ENCODE measurements at places on chromosomes 3 and 15.

DNA sequence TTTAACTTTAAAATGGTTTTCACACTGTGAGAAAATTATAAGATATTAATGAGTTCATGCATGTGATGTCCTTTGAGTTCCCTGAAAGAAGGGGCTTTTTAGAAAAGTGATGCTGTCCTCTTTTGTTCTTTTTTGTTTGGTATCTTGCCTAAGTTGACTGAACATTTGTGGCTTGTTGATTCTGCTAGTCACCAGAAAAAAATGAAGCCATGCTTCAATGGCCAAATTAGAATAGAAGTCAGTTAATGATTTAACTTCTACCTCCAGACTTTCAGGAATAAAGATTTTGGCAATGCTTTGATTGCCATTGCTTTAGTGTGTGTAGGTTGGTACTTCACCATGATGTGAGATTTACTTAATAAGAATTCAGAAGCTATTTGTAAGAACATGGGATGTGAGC is 260.6 kb upstream of the NECTIN3 start:
- DNase-seq = no peak

DNA sequence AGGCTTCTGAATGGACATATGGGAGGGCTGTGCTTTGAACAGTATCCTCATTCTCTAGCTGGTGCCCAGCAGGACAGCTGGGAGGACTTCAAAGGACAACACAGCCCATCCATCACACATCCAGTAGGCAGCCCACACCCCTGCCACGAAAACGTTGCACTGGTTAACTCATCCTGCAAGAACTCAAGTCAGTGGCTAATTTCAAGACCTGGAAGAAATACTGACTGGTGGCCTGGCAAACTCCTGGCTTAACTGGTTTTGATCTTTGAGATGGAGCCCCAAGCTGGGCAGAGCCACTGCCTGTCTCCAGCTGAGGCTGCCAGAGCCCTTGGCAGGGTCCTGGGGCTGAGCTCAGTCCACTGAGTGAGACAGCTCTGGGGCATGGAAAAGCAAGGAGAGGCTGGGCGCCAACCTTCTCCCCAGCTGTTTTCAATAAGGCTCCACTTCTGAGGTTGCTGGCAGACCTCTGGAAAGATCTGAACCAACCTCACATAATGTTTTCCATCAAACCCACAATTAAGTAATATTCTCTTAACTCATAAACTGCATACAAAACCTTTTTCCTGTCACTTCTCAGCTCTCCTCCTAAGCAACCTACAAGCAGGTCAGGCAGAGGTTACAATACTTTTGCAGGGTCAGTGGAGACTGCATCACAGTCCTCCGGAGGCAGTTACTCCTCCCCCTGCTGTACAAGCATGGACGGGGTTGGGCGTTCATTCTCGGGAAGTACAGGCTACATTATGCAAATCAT is 110.3 kb downstream of the MYLK start:
- no peak for DNase-seq

GRCh38 chr3:190322604-190323245 is 479 bp upstream of the CLDN1 start:
- no peak for DNase-seq

DNA sequence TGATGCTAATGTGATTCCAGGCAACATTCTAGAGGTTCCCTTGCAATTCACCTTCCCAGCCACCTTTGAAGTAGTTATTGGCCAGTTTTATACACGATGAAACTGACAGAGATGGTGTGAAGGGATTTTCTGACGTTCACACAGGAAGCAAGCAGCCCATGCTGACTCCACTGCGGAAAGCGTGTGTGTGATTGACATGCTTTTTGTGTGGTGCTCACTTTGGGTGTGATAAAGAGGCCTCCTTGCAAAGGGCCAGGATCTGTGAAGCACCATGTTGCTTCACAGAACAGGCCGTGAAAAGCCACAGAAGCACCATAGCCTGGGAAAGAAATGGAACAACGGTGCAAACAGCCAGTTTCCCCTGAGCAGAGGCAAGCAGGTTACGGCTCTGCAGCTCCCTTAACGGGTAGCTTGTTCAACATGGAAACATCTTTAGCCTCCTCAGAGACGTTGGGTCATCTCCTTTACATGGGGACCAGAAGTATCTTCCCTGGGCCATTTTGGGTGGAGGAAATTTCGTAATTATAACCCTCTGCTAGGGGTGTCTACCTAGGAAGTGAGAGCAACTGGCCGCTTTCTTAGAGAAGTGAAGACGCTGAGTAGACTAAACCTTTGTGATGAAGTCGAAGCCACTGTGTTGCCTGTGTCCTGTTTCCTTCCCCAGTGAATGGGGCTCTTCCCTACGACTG is 108.5 kb downstream of the APBA2 start:
- DNase-seq = no peak

- DNase-seq = no peak
Observed at GRCh38 chr3:14516738-14517345, 23.3 kb downstream of the GRIP2 start.

- no peak for DNase-seq
Observed at GRCh38 chr3:41690766-41691563, 270.9 kb downstream of the ULK4 start.

- peak; percentile 37 for DNase-seq
Observed at GRCh38 chr3:158091531-158091930, 14.7 kb downstream of the SHOX2 start.

- peak; percentile 63 for DNase-seq
Observed at GRCh38 chr3:4981665-4982494, 2.6 kb downstream of the BHLHE40 start.

DNA sequence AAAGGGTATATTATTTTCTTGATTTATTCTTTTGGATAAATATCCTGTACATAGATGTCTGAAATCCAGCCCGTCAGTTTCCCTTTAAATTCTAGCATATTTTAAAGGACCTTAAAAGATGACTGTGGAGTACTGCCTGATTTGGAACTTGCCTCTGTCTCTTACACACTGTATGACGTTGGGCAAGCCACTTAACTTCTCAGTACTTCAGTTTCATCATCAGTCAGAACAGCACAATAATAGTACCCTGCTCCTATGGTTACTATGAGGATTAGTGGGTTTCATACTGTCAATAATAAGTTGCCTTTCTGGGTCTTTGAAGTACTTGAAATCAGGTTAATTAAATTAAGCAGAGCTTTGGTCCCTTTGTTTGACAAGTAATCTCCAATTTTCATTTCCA is 374.3 kb downstream of the TIGIT start:
- DNase-seq = no peak

DNA sequence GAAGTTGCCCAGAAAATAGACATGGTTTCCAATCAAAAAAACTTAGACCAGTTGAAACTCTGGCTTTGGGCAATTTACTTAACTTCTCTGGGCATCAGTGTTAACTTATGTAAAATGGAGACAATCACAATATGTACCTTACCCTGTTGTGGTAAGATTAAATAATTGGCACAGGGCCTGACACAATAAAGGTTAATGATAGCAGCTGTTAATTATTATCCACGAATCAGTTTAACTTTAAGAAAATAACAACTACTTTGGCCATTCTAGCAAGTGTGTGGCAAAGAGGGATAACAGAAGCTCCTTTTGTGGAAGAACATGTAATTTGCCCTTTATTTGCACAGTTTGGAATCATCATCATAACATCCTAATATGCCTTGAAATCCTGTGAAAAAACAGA is 787.6 kb downstream of the FHIT start:
- no peak for DNase-seq

DNA sequence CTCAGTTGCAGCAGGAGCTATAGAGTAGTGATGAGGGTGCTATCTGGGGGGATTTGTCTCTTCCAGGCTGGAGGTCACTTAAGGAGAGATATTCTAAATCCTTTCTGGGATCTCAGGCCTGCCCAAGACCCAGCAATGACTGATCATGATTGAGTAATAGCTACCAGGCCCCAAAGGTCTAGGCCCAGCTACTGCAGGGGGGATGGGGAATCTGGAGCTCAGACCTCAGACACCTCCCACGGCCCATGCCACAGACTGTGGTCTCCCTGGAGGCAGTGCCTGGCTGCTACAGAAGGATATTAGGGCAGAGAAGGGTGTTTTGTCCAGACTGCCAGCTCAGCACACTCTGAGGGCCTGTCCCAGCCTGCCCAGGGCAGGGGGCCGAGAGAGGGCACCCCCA is 6.9 kb downstream of the SLC38A3 start:
- DNase-seq = no peak

- DNase-seq = no peak
Observed at GRCh38 chr3:40128166-40128565, 181.3 kb upstream of the EIF1B start.

DNA sequence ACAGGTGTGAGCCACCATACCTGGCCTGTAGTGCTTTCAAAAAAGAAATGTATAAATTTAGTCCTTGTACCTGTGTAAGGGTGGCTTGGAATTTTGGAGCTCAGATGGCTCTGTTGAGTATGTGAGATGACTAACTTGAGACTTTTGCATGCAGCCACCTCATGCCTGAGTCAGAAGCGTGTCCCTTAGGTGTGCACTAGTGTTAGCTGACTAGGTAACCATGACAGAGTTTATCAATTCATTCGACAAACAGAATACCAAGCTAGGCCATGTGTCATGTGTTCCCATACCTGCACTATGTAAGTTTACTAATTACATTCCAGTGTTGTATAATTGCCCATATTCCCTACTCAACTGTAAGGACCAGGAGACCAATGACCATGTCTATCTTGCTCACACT is 4.0 kb upstream of the ZNF639 start:
- no peak for DNase-seq

GRCh38 chr15:81184188-81184587 is 12.5 kb upstream of the IL16 start:
- peak; percentile 78 for DNase-seq

- peak; percentile 84 for DNase-seq
Observed at GRCh38 chr3:196159952-196160804, 51.0 kb downstream of the ZDHHC19 start.

DNA sequence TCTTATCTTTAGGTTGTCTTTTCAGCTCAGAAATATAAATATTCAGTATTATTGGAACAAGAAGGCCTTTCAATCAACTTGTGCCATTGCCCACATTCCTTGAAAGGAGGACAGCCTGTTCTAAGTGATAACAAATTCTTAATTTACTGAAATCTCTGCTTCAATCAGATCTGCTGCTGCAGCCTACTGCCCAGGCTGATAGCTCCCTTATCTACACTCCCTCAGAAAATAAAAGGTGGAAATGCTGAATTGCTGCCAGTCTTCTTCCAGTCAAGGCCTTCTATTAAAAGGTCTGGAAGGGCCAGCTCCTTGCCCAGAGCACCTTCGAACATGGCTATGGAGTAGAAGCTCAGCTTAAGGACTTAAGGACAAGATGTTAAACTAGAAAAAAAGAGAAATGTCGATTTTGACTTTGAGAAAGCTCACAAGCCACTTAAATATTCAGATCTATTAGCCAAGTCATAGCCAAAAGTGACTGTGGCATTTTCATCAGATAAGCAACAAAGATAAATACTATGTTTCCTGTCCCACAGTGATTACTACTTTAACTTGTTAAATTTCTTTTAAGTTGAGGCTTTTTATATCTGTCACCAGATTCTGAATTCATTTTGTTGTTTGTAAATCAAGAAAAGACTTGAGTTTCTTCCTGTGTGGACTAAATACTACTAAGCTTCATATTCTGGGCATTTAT is 480.5 kb upstream of the CBLB start:
- no peak for DNase-seq

DNA sequence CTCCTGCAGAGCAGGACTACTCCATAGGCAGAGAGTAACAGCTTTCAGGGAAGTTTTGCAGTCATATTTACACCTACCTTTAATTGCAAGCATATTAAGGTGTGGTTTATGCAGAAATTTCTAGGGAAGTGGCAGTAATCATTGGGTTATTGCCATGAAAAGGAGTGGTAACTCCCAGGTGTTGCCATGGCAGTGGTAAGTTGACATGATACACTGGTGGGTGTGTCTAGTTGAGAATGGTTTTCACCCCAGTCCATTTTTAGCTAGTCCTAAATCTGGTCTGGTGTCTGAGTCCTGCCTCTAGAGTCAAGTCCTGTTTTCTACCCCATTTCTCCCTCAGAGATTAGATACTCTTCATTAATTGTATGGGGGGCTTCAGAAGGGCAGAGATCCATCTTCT is 128.4 kb upstream of the GMNC start:
- DNase-seq = no peak
